G401 (cell line): ENCODE measurements at places on chromosomes 13 and 19. TPM values are rescaled to one million over a fixed set of nuclear protein-coding genes. Genes with fewer than 3 reads are reported as not detected.

GRCh38 chr19:49850221-49850486 lies 805 bp upstream of the PTOV1 start:
- no peak for DNase-seq

- no peak for DNase-seq
These were observed 1034.9 kb downstream of the PCDH9 start for GRCh38 chr13:66195238-66195637.

DNA sequence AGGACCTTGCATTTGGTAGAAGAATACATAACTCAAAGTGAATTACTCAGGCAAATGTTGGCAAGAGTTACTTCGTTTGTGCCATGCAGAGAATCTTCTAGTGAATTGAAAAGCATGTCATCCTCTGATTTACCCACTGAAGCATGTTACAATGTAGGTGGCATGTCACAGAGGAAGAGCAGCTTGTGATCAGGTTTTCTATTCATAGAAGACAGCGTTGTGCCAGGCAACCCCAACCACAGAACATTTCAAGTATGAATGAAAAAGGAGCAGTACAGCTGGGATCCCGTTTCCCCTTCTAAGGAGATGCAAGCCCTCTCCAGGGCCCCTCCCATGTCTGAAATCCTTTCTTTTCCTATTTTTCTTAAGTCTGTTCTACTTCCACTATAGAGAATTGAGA lies 6.0 kb upstream of the KATNAL1 start:
- DNase-seq, result peak; percentile 36

- no peak for DNase-seq
These were observed 187.9 kb downstream of the TBC1D4 start for GRCh38 chr13:75294110-75294509.

DNA sequence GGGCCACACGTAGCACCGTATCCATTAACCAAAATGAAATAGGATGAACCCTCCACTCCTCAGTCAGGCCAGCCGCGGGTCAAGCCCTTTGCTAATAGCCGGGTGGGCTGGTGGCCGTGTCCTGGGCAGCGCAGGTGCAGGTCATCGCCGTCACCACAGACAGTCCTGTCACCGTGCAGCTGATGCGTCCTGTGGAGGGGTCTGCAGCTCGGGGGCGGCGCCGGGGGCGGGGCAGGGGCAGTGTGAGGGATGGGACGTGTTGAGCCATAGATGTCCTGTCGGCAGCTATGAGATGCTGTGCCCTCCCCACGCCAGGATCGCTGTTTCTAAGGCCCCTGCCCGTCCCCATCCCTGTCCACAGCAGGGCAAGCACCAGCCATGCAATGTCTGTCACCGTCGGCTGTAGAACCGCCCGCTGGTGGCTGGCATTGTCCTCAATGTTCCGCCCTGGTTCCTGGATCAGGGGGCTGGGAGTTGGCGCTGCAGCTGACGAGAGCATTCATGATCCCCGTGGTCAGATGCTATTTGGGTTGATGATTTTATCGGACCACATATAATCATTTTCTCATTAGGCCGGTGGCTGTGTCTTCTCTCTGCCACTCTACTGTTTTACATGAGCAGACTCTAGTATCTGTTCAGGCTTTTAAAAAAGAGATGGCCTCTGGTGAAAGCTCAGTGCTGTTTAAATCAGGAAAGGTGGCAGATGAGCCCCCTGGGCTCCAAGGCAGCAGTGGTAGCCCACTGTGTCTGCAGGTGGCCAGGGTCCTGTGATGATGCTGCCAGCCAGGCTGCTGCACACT lies 126.1 kb downstream of the KDM4B start:
- DNase-seq, result no peak

- no peak for DNase-seq
These were observed 1.8 kb downstream of the ZNF175 start for GRCh38 chr19:51572908-51573307.

- DNase-seq, result no peak
These were observed 39.3 kb upstream of the UBE2L5 start for GRCh38 chr13:30382836-30383525.

- DNase-seq, result no peak
These were observed 47.8 kb upstream of the C1QTNF9 start for GRCh38 chr13:24261566-24261965.

- DNase-seq, result no peak
These were observed 67.8 kb downstream of the DGKH start for GRCh38 chr13:42116225-42116624.

DNA sequence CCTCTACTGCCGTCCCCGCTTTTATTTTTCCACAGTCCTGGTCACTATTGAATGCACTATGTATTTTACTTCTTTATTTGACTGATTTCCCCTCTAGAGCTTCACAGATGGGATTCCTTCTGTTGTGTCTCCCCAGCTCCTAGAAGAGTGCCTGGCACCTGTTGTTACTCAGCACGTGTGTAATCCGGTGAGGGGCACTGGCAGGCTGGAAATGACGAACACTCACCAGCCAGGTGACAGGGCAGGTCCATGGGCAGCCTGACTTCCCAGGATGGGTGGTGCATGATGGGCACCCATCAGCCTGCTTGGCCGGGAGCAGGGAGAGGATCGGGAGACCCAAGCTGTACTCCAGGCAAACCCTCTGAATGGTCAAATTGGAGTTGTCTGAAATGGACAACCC lies 67.2 kb downstream of the CEBPG start:
- DNase-seq, result no peak

DNA sequence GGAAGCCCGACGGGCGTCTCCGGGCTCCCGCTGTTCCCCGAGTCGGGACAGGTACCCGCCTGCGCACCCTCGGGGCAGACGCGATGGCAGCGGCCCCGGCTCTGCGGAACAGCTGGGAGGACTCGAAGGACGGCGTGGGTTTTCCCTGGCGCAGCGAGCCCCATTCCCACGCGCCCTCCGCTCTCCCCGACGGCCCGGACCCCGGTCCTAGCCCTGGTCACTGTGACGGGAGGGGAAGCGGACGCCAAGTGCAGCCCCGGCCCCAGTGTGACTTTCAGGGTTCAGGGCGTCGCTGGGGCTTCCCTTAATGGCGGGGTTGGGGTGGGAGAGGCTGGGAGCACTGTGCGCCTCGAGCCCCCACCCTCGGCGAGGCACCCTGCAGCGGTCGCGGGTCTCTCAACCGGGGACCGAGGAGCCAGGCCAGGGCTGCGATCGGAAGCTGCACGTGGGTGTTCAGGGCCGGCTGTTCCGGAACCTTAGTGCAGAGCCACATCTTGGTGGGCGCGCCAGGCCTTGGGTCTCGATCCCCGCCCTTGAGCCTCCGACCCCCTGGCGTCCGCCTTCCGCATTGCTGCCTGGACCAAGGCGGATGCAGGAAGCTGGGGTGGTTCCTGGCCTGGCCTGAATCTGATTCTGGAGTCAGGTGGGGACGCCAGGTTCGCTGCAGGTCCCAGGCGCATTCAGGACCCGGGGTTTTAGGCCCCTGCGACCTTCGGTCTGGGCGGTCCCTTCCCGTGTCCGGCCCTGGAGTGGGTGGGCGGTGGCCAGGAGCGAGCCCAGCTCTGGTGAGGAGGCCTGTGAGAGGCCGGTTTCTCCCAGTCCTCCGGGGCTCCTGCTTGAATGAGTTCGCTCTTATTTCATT lies 3.5 kb downstream of the LGALS7B start:
- DNase-seq, result no peak

DNA sequence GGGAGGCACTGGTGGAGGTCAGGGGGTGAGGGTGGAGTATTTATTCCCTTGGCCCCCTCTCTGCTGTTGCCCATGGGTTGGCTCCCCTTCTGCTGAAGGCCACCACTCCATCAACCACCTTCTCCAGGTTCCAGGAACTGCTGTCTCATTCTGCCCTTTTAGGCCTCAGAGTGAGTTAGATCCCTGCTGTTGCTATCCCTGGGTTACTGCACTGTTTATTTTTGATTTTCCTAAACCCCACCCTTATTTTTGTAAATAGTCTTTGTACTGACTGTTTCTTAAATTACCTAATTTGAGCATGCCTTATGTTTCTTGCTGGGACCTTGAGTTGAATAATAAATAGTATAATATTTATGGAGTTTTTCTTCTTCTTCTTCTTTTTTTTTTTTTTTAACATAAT lies 132.8 kb downstream of the RGCC start:
- DNase-seq, result no peak

- no peak for DNase-seq
These were observed 397.8 kb downstream of the SLITRK5 start for GRCh38 chr13:88068975-88069374.

DNA sequence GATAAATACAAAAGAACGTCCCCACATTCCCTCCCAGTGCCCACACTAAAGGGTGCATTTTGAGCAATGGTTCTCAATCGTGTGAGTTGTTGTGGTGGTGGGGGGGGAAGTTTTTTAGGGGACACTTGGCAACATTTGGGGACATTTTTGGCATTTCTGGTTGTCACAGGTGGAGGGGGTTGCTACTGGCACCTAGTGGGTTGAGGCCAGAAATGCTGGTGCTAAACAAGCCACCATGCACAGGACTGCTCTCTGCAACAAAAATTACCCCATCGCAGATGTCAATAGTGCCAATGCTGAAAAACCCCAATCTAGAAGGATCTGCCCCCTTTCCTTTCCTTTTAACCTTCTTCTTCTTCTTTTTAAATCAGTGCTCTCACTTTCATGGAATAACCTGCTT lies 453.3 kb downstream of the TSHZ3 start:
- no peak for DNase-seq

- DNase-seq, result no peak
These were observed 118.3 kb downstream of the COL4A2 start for GRCh38 chr13:110425444-110425780.

GRCh38 chr13:45184693-45185092 lies 16.2 kb downstream of the KCTD4 start:
- no peak for DNase-seq

DNA sequence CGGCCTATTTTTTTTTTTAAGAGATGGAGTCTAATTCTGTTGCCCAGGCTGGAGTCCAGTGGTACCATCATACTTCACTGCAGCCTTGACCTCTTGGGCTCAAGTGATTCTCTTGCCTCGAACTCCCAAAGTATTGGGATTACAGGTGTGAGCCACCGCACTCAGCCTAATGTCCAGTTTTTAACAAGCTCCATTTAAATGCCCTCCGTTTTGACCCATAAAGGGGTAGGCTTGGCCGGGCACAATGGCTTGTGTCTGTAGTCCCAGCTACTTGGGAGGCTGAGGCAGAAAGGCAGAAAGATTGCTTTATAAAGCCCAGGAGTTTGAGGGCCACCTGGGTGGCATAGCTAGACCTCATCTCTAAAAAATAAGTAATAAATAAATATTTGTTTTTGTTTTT lies 11.8 kb downstream of the LDLR start:
- no peak for DNase-seq

DNA sequence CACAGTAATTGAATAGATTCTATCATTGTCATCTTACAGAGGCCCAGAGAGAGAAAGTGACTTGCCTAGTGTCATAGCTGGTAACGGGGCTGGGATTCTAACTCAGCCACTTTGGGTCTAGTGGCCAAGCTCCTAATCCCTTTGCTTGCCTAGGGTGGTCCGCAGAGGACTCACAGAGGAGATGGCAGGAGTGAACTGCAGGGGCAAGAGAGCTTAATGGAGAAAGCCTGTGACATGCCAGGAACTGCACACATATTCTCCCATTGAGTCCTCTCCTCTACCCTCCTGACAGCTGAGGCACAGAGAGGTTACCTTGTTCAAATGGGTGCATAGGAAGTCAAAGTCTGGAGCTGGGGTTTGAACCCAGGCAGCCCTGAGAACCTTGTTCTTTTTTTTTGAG lies 2.7 kb downstream of the LSR start:
- no peak for DNase-seq

The LILRB5 gene
- not detected in 2 replicates for total RNA-seq

The LRP3 gene
- total RNA-seq, result 66.4 and 81.7 TPM in 2 replicates

The MCEMP1 gene
- not detected in 2 replicates for total RNA-seq

The ONECUT3 gene
- not detected in 2 replicates for total RNA-seq

The FUT3 gene
- not detected in 2 replicates for total RNA-seq

The CDX2 gene
- total RNA-seq, result 0.37 and 0.41 TPM in 2 replicates

The DNAAF3 gene
- total RNA-seq, result 25.2 and 37.7 TPM in 2 replicates

The GYS1 gene
- total RNA-seq, result 41.3 and 43.2 TPM in 2 replicates

The ZNF235 gene
- total RNA-seq, result 4.2 and 8.6 TPM in 2 replicates

The WDR87 gene
- not detected in 2 replicates for total RNA-seq

The HOMER3 gene
- 25.0 and 57.7 TPM in 2 replicates for total RNA-seq

The AXL gene
- 21.0 and 22.4 TPM in 2 replicates for total RNA-seq
